ENCODE measurements at places on chromosomes 16 and 17.
A peak's percentile ranks its signal among the peaks of the same experiment; 100 is the strongest.

- DNase-seq: no peak
These were observed 37.7 kb downstream of the BAHCC1 start for GRCh38 chr17:81432941-81433340.

- no peak for DNase-seq
These were observed 349 bp upstream of the SLC6A2 start for GRCh38 chr16:55655381-55655896.

DNA sequence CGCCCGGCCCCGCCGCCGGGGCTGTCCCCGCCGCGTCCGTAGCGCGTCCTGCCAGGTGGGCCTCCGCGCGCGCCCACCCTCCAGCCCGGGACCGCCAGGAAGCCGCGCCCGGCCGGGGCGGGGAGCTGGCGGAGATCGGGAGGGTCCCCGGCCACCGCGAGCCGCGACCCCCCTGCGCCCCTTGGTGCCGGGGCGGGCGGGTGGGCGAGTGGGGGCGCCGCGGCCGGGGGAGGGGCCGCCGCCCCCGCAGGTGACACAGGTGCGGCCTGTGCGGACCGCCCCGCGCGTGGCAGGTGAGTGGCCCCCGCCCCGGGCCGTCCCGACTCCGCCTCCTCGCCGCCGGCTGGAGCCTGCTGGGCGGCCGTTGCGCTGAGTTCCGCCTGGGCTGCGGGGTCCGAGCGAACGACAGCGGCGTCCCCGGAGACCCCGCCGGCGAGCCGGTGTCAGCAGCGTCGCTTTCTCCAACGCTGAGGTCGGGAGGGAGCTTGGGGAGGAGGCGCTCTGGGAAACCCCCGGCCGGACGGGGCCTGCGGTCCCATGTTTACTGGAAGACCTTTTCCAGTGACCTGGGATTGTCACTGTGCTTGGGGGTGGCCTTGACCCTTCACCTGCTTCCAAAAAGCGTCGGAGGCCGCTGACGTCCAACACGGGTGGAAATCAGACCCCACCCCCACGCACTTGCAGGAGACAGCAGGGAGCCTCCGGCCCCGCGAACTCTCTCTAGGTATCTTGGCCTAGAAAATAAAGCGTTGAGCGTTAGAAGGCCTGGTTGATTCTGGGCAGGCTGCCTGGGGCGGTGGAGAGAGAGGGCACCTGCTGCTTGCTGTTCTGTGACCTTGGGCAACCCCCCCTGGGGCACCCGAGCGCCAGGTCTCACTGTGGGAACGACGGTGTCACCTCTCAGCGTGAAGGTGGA, 542 bp downstream of the KLHL36 start:
- DNase-seq: no peak

- DNase-seq: no peak
These were observed 8.6 kb downstream of the PDIA2 start for GRCh38 chr16:291539-291938.

- DNase-seq: no peak
These were observed 24.4 kb upstream of the WSCD1 start for GRCh38 chr17:6045621-6046357.

GRCh38 chr17:38568845-38569510, 36.8 kb downstream of the SRCIN1 start:
- DNase-seq: no peak

DNA sequence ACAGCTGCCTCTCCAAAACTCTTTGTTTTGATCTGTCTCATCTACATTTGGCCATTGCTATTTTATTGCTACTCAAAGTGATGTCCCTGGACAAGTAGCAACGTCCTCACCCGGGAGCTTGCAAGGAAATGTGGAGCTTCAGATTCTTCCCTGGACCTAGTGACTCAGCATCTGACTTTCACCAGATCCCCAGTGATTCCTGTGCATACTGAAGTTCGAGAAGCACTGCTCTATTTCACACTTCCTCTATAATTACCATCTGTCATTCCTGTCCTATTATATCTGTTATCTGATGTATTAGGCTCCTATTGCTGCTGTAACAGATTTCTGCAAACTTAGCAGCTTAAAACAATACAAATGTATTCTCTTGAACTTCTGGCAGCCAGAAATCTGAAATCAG, 28.5 kb upstream of the VAT1L start:
- DNase-seq: no peak

DNA sequence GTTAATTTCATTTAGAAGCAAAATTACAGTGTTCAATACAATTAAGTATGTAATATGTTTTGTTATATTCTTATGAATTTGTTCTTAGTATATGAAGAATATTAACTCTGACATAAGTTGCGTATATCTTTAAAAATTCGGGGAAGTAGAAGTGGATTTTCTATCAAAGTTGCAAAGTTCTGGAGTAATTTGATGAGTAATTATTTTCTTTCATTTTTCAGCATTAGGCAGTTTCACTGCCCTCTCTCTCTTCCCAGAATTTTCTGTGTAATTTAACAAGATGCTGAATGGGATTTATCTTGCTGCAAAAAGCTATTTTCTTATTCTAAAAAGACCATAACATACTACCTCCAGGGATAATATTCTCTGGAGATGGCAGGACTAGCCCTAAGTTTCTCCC, 8.9 kb upstream of the CCL18 start:
- DNase-seq: no peak

DNA sequence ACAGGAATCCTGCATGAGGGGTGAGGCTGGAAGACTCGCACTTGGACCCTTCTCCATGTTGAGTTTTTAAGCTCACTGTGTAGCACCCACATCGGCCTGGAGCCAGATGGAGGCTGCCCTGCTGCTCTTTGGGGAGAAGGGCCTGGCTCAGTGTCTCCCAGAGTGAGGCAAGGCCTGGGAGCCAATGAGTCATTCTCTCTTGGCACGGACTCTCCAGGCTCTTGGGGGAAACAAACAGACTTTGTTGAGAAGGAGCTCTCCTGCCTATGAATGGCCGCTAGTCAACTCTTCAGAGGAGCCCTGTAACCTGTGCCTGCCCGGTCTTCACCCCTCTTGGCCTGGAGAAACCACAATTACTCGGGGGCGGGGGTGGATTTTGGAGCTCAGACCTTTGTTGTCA, 50.8 kb upstream of the MAF start:
- DNase-seq: no peak

DNA sequence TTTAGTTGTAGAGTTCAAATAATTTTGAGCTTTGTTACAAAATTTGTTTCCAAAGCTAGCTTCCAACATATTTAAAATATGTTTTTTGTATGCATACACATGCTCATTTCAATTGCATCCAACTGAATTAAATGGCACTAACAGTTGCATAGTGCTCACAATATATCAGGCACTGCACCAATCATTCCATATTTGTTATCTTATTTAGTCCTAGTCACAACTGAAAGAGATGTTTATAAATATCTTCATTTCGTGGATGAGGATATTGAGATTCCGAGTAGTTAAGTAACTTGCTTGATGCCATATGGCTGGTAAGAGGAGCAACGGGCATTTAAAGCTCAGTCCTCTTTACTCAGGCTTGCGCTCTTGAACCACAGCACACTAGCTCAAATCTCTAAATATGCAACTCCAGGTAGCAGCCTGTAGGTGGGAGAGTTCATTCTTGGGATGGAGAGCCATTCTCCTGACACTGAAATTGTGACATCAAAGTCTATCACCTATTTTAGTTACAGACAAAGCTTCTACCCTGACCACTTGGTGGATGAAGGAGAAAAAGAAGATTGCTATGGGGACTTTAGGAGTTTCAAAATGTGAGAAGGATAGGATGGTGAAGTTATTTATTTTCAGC, 118.0 kb upstream of the CA10 start:
- no peak for DNase-seq

DNA sequence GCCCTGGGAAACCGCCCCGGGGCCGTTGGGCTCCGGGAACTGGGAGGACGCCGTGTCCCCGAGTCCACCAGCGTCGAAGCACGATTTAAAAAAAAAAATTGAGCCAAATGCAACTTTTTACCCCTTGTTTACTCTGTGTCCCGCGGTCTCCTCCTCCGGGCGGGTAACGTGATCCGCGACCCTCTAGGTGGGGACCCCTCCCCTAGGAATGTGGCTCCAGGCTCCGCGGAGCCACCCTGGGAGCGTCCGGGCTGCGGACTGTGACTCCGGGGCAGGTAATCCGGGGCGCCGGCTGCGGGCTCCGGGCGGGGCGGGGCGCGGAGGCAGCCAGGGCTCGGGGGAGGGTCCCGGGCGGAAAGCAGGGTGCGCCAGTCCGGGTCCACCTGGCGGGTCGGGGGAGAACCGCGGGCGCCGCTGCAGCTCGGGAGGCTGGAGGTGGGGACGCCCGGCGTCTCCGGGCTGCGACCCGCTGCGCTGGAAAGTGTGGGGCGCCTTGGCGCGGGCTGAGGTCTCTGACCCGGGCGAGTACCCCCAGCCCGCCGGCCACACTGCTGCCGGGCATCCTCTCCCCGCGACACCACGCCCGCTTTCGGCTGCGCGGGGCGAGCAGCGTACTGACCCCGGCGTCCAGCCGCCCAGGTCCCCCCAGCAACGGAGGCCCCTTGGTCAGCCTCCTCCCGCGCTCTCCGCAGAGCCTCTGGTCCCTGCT, 852 bp upstream of the HELZ start:
- no peak for DNase-seq

DNA sequence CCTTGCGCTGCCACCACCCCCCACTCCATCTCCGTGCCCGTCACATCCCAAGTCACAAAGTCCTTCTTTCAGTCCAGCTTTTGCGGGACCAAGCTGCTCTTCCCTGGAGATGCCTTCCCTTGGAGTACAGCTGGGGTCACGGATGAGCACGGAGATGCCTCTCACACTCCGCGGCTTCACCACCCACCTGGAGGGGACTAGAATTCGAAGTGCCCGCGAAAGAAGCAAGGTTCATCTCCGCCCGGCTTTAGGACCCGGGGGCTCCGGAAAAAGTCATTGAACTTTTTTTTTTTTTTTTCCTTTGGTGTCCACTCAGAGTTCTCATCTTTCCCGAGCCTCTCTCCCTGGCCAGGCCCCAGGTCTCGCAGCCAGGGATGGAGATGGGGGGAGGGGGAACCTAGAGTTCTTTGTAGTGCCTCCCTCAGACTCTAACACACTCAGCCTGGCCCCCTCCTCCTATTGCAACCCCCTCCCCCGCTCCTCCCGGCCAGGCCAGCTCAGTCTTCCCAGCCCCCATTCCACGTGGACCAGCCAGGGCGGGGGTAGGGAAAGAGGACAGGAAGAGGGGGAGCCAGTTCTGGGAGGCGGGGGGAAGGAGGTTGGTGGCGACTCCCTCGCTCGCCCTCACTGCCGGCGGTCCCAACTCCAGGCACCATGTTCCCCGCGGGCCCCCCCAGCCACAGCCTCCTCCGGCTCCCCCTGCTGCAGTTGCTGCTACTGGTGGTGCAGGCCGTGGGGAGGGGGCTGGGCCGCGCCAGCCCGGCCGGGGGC, at the start of gene FKBP10:
Gene FKBP10, plus strand, starts transcription at position 624 of the 771 bp plus-strand sequence. Its CDS starts 31 bp downstream, at position 655.
- DNase-seq: no peak

GRCh38 chr17:33990943-33991706, 264.0 kb upstream of the CCL2 start:
- no peak for DNase-seq

DNA sequence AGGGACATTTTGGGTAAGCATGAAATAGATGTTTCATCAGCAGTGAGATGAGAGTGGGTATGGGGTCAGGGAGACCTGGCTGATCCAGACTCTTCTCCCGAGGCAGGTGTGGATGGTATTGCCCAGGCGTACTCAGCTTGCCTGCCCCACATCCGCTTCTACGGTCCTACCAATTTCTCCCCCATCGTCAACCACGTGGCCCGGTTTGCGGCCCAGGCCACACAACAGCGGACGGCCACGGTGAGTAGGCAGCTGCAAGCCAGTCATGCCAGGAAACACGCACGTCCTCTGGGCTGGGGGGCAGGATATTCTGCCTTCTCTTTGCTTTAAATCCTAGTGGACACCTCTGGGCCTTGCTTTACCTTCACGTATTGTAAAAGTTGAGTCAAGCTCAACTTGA, 44.7 kb downstream of the CPNE2 start:
- no peak for DNase-seq

DNA sequence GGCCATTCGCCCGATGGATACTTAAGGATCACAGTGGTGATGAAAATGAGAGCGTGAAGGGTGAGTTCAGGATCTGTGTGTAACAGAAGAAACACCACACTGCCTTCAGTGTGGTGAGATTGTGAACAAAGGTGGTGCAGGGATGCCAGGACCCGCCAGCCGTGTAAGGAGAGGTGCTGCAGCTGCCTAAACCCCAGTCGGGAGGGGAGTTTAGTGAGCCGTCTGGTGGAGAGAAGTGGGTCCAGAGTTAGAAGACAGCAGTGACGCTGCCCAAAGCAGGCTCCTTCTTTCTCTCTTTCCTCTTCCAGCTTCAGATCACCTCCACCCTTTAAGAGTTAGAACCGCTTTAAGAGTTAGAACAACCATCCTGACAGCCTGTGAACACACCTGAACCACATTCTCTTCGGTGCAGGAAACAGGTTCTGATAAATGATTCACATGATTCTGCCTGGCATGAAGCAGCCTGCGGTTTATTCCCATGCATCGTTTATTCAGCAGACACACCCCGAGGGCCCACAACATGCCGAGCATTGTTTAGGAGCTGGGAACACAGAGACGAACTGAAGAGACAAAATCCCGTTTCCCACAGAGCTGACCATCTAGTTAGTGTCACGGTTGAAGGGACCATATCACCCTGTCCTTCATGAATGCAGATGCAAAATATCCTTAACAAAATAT, 84.0 kb upstream of the DNAH17 start:
- DNase-seq: peak; percentile 69

DNA sequence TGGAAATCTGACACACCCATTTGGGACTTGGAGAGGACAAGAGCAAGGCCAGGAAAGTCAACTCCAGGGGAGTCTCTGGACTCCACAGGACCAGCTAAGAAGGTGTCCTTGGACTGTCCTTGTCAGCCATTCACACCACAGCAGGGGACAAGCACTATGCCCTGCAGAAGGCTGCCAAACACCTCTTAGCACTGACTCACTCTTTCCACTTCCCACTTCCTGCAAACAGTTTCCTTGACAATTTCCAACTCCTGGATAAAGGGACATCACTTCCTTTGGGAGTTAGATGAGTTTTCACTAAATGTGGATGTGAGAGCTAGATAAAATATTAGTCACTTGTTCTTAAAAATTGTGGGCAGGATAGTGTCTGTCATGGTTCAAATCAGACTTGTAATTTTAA, 37.8 kb upstream of the BCAR1 start:
- no peak for DNase-seq

DNA sequence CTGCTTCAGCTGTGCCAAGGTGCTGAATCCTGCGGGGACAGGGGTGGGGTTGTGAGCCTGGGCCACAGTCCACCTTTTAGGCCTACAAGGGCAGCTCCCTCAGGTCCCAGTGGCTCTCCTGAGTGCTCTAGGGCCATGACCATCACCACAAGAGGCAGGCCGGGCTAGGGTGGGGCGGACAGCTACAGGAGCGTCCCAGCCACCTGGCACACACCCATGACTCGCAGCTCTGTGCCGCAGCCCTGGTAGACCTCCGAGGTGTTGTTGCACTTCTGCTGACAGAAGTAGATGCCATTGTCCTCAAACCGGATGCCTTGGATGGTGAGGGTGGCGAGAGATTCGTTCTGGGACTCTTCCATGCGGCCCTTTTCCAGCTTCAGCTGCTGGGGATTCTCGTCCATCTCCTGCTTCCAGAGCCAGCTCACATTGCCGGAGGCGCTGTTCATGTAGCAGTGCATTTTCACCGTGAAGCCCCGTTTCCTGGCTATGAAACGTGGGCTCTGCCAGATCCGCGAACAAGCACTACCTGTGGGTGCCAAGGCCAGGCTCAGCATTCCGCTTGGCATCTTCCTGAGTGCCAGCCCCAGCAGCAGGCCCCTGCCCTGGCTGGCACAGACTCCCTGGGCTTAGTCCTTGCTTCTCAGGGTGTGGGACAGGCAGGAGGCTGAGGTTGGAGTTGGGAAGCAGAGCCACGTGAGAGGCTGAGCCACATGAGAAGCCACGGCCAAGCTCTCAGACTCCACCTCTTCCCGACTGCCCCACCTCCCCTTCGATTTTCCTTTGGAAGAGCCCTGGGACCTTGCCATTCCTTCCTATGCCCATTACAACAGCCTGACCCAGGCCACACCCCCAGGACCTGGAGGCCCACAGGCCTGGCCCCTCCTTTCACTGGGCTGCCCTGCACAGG, 2.0 kb downstream of the CD79B start:
- no peak for DNase-seq

Measured in epithelial cell of prostate (primary cell).